ENCODE measurements at places on chromosomes 7 and 10.

GRCh38 chr10:30028006-30028737, 31.2 kb downstream of the JCAD start:
- DNase-seq: no peak

- DNase-seq: peak; percentile 91
These were observed 42.9 kb upstream of the BHLHA15 start for GRCh38 chr7:98168181-98168903.

GRCh38 chr10:132469197-132469884, 68.2 kb upstream of the INPP5A start:
- no peak for DNase-seq

GRCh38 chr10:4526311-4526731, 299.7 kb upstream of the AKR1E2 start:
- DNase-seq: no peak

DNA sequence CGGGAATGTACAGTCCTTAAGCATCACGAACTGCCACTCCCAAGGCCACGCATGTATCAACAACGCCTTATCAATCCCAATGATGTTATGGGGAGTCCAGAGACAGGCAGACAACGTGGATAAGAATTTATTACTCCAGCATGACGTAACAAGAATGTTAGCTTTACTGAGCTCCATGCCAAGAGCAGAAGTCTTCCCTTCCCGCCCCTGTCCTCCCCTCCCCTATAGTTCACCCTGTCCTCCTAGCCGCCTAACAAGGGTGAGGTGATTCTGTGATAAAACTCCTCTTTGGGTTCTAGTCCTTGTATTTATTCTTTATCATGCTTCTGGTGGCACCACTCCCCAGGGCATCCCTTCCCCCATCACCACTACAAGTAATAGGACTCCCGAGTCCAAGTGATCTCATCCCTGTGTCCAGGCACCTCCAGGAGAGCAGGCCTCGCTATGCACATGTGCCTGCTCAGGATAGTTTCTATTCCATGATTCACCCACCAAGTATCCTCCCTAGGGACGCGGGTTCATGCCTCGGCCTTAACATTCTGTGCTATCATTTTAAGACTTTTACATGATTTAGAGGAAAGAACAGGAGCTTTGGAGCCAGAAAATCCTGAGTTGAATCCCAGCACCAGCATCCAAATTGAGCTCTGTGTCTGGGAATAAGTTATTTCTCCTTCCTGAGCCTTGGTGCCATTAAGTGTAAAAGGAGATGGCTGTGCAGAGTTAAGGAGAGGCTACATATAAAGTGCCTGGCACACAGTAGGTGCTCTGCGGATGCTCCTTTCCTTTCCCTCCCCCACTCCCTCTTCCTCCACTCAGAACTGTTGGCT, 15.4 kb downstream of the GSDME start:
- no peak for DNase-seq

- peak; percentile 44 for DNase-seq
These were observed 16.2 kb upstream of the DLD start for GRCh38 chr7:107874605-107875446.

GRCh38 chr10:5666841-5667630, 641 bp upstream of the ASB13 start:
- DNase-seq: no peak

DNA sequence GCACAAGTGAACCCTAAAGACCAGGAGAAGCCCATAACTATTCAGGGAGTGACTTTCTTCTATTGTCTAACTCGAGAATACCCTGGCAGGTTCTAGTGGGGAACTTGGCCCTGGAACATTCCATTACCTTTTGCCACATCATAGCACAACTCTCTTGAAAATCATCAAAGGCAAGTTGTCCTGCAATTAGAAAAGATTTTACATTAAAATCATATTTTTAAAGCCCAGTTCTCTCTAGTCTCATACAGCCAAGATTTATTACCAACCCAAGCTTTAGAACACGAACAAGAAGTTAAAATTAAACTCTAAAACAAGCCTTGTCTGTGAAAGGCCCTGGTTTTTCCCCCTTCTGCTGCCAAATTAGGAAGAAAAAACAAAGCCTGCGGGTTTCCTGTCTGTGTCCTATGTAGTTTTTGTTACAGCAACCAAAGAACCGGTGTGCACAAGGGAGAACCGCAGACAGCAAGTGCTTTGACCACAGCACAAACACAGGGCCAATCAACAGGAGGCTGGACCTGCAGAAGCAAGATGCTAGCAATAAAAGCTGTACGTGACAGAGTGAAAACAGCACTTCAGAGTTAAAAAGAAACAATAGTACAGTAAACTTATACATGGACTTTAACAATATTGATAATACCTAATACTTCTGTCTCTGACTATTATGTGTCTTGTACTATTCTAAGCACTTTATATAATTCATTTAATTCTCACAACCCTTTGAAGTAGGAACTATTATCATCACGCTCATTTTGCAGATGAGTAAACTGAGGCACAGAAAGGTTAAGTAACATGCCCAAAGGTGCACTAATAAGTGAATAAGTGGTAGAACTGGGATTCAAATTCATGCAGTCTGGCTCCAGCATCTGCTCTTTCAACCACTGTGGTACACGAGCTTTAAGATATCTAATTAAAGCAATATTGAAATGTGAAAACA, 65.8 kb downstream of the STK17A start:
- DNase-seq: peak; percentile 77

GRCh38 chr7:158957921-158958491, 101.6 kb downstream of the DYNC2I1 start:
- no peak for DNase-seq

- peak; percentile 75 for DNase-seq
These were observed 1.5 kb downstream of the IRF5 start for GRCh38 chr7:128939075-128939860.

DNA sequence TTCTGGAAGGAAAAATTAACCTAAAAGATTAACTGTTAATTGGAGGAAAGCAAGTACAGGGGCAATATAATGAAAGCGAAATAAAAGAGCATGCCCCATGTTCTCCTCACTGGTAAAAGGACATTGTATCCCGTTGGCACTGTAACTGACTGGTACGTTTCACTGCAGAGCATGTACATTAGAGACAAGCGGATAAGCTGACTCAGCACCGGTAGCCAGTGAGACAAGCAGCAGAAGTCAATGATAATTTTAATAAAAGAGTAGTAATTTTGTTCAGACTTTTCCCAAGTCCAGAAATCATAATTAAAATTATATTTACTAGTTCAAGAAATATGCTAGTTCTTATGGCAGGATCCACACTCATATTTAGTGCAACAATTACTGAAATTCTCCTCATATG, 161.5 kb upstream of the VWC2 start:
- no peak for DNase-seq

GRCh38 chr10:113177936-113178335, 227.9 kb downstream of the TCF7L2 start:
- no peak for DNase-seq

DNA sequence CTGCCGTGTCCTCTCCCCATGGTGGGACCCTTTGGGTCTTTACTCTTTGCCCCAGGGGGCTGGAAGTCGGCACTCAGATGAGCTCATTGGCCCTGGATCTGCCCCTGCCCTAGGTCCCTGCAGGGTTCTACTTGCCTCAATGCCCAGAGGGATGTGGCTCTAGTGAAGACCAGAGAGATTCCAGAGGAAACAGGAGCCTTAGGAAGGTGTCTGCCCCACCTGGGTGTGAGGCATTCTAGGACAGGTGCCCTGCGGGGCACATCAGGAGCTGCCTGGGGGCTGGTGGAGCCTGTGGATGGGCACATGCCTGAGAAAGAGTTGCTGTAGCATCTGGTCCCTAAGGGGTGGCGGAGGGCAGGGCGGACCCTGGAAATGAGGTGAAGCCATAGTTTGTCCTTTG, 128.6 kb downstream of the ADCY1 start:
- DNase-seq: no peak

DNA sequence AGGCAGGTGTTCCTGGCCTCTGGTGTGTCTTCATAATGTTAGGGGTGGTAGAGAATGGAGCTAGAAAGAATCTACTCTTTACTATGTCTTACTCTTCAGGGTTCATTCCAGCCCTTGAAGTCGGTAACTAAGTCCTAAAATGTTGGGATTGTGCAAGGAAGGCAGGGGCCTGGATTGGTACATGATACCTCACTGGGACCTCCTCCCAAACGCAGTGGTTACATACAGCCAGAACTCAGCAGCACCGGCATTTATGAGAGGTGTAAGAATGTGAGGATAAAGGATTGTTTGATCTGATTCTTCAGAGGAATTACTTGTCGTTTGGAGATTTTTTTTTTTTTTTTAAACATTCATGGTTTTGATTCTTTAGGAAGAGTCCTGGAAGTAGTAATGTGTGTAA, 6.9 kb downstream of the COMTD1 start:
- DNase-seq: no peak

- DNase-seq: no peak
These were observed 650.4 kb downstream of the SDK1 start for GRCh38 chr7:3951316-3952055.

- no peak for DNase-seq
These were observed 15.1 kb downstream of the GPR146 start for GRCh38 chr7:1059200-1060091.

GRCh38 chr10:127265288-127265687, 68.9 kb upstream of the INSYN2A start:
- DNase-seq: no peak

DNA sequence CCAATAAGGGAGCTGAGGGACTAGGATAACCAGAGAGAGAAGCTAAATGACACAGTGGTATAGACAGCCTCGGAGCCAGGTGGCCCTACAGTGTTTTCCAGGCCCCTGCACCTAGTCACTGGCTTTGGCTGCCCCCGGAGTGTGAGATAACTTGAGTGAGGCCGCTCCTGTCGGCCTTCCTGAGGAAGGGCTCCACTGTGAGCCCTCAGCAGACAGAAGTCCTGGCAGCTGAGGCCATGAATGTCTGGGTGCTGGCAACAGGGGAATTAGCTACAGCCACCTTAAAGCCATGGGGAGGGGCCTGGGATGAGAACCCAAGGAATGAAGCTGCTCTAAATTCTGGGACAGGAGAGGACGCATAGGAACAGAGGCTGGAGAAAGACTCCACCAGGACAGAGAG, 4.6 kb upstream of the GDF10 start:
- DNase-seq: no peak

GRCh38 chr7:88399036-88399435, 92.3 kb upstream of the STEAP4 start:
- DNase-seq: no peak

GRCh38 chr7:7181519-7182155, 707 bp upstream of the C1GALT1 start:
- DNase-seq: peak; percentile 66

DNA sequence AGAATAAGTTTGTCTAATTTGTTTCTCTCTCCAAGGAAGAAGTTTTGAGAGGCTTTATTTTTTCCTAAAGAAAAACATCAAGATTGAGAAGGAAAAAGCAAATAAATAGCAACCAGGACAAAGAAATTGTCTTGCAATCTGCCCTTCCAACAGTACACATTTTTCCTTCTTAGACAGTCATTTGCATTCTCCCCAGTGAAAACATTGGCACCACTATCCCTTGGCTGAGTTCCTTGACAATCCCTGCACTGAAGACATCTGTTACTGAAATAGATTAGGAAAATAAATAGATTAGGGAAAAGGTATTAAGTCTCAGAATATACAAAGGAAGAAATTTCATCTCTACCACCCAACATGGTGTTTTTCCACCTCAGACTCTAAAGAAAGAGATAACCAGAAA, 12.2 kb upstream of the TMEM243 start:
- no peak for DNase-seq

DNA sequence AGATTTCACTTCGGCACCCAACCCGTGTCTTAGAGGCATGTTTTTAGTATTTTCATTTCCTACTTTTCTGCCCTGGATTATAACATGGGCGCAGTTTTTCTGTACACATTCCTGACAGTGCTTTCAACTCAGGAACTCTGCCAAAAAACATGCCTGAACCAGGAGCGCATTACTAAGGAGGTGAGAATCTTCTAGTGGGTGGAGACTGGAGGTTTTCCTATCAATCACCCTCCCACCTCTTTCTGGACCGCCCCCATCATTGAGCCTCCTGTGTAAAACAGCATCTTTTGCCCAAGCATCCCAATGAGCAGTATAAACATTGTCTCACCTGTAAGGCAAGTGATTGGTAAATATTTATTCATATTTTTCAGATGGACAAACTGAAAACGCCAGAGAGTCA, 53.2 kb downstream of the STK17A start:
- no peak for DNase-seq

GRCh38 chr7:49692516-49692915, 80.9 kb upstream of the VWC2 start:
- DNase-seq: no peak

- DNase-seq: no peak
These were observed 82.8 kb upstream of the GNA12 start for GRCh38 chr7:2926896-2927405.

DNA sequence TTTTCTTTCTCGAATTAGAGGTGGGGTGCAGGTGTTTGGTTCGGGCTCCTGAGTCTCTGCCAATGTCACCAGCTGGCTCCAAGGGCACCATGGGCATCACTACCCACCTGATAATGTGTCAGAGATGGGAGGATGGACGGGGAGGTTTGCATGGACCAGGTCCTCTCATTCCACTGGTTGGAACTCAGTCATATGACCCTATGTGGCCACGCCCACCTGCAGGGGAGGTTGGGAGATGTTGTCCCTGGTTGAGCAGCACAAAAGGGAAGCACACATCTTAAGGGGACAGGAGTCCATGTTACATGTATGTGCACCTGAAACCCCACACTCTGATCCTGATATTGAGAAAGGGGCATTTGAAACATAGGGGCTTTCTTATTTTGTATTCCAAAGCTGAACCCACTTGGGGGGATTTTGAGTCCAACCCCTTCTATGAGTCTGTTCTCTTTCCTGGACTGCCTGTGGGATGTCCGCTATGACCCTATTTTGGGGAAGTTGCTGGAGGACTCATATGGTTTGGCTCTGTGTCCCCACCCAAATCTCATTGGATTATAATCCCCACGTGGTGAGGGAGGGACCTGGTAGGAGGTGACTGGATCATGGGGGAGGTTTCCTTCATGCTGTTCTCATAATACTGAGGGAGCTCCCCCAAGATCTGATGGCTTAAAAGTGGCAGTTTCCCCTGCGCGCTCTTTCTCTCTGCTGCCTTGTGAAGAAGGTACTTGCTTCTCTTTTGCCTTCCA, 66.9 kb upstream of the BAIAP2L1 start:
- DNase-seq: no peak

DNA sequence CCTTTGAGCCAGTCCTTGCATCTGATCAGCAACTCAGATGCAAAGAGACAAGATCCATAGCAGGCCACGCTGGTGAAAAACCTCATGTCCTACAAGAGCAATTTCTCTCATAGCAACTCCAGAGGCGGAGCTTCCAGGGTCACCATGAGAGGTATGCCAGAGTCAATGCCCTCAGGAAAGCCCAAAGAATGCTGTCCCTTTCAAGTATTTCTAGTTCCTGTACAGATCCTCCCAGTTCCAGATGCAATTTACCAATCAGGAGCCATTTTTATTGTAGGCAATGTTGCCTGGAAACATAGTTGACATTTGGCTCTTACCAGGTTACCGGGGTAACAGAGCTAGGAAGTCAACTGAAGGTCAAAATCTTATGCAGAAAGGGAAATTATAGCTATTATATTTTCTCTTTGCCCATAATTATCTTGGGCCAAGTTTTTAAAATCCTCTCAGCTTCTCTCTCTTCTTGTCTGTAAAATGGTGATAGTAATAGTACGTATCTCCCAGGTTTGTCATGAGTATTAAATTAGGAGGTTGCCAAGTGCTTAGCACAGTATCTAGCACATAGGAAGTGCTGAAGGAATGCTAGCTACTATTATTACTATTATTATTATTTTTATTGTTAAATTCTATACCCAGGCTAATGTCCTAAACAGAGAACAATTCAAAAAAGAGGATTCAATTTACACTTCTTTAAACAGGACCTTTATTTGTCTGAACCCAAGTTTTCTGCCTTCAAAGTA, 46.3 kb upstream of the TM9SF3 start:
- no peak for DNase-seq
